ENCODE measurements at places on chromosomes 11 and 22.
A peak's percentile ranks its signal among the peaks of the same experiment; 100 is the strongest.

DNA sequence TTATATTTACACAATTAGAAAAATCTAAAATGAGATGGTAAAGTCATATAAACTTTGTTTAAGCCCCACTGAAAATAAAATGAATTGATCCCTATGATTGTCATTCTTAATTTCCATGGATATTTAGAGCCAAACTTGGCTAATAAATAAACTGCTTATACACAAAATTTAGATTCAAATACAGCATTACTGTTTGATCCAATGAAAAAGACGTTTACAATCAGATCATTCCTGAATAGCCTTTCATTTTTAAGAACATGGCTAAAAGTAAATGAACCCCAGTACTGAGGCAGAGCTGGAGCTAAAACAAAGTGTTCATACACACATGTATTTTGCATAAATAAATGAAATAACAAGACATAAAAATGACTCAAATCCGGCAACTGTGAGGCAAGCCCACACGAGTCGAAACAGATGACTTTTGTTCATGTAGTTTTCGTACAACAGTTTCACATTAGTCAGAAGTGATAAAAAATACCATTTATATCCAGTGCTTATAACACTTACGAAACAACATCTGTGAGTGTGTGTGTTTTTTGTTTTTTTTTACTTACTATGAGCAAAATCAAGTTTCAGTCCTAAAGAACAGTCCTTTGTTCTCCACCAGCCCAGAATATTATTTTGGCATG, 386.5 kb downstream of the SOX6 start:
- DNase-seq: no peak

DNA sequence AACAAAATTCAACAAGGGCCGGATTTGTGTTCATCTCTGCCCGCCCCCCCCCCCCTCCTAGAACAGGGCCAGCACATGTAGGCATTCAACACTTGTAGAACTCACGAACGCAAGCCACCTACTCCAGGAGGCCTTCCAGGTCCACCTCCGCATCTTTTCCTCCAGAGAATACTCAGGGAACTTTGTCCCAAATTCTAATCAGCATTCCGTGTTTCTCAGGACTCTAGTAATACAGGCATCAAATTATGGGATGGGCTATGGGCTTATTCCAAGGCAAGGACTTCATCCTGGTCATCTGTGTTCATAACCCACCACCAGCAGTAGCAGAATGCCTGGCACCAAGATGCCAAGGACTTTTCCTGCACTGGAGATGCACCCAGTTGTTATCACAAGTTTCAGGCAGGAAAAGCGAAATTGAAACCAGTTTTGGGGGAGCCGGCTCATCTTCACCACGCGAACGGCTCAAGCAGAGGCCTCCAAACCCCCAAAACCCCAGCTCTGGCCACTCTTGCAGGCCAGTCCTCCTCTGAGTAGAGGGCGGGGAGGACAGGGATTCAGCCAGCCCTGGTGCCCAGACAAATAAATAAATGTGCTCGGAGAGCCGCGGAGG, 462 bp downstream of the UBE2L6 start:
- DNase-seq: peak; percentile 59

GRCh38 chr11:83194281-83195142, 1.0 kb downstream of the ANKRD42 start:
- DNase-seq: peak; percentile 76

GRCh38 chr11:8871171-8871775, 39.7 kb upstream of the AKIP1 start:
- DNase-seq: peak; percentile 9

DNA sequence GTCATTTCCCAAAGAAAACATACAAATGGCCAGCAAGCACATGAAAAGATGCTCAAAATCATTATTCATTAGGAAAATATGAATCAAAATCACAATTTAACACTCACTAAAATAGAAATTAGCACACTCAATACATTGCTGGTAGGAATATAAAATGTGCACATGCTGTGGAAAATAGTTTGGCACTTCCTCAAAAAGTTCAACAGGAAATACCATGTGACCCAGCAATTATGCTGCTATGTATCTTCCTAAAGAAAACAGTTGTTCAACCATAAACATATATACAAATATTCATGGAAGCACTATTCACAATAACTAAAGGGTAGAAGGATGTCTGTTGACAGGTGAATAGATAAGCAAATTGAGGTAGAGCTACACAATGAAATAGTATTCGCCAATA, 187.3 kb upstream of the SOX6 start:
- no peak for DNase-seq

GRCh38 chr11:22192642-22193347, at the start of gene ANO5:
Gene ANO5 (plus strand): TSS chr11:22193085. CDS start chr11:22193493, 408 bp downstream.
- peak; percentile 65 for DNase-seq

DNA sequence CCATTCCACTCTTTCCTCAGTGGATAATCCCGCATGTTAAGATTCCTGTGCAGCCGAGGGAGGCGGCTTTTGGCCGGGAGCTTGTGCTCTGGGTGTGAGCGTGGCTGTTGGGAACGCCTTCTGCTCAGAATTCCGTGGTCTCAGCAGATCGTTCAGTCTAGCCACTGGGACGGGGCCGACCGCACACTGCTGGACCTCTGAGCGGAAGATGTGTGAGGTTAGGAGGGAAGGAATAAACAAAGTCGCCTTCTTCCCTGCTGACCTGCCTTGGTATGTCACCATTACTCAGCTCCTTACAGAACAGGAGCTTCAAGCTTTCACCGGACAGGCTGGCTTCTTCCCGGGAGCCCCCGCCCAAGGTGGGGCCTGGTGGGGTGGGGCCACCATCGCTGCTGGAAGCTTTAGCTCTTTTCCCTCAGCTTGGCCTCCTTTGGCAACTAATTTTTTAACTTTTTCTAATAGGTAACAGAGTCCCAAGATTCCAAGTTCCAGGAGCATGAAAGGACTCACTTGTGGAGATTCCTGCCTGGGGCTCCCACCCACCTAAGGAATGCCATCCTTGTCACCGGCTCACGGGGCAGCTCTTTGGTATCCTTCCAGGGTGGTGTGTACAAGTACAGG, 22.5 kb upstream of the SEPTIN5 start:
- DNase-seq: no peak

GRCh38 chr11:62794201-62794775, 2.5 kb upstream of the TMEM223 start:
- DNase-seq: no peak

- no peak for DNase-seq
Observed at GRCh38 chr11:45154276-45154675, 7.8 kb downstream of the PRDM11 start.

DNA sequence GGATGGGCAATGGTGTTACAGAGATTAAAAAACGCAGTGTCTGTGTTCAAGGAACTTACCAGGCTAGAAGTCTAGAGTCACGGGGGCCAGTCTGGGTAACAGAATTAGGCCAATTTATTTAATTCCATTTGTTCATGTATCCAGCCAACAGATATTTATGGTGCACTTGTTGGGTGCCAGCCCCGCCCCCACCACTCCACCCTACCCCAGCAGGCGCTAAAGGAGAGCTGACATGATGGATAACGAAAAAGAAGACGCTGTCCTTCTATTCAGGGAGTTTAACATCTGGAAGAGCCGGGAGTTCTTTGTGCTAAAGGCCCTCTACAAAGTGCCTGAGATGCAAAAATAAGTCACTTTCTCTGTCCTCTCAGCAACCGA, 1.1 kb upstream of the BMAL1 start:
- no peak for DNase-seq

DNA sequence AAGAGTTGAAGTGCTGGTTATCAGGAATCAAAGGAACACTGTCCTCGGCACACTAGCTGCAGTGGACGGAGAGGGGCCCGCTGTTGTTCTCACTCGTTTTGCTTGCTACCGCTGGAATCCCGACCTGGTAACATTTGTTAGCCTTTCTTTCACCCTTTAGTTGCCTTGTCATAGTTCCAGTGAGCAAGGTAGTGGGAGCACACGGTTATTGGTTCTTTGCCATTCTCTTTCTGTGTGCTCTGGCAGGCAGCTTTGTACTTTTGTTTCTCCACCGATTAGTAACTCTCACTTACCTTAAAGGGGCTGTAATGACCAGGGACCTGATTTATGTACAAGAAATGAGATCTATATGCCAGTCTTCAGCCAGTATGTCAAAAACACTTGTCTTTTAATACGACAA, 1.8 kb downstream of the DEPDC7 start:
- no peak for DNase-seq

GRCh38 chr22:49674479-49675050, 153.1 kb downstream of the BRD1 start:
- DNase-seq: no peak

DNA sequence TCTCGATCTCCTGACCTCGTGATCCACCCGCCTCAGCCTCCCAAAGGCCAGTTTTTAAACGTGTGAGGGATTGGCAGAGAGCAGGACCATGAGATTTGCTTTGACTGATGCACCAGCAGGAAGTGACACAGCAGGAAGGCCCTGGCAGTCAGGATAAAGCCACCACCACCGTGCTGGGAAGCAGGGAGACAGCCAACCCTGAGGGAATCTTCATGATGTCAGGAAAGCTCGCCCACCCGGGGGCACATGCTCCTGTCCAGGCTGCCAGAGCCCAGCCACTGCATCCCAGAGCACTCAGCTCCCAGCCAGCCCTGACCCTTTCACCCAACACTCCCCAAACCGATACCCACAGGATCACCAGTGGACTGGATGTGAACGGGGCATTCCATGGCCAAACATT, 6.1 kb downstream of the TUBGCP6 start:
- DNase-seq: no peak

- peak; percentile 83 for DNase-seq
Observed at GRCh38 chr22:25404928-25405816, 159.3 kb upstream of the GRK3 start.

DNA sequence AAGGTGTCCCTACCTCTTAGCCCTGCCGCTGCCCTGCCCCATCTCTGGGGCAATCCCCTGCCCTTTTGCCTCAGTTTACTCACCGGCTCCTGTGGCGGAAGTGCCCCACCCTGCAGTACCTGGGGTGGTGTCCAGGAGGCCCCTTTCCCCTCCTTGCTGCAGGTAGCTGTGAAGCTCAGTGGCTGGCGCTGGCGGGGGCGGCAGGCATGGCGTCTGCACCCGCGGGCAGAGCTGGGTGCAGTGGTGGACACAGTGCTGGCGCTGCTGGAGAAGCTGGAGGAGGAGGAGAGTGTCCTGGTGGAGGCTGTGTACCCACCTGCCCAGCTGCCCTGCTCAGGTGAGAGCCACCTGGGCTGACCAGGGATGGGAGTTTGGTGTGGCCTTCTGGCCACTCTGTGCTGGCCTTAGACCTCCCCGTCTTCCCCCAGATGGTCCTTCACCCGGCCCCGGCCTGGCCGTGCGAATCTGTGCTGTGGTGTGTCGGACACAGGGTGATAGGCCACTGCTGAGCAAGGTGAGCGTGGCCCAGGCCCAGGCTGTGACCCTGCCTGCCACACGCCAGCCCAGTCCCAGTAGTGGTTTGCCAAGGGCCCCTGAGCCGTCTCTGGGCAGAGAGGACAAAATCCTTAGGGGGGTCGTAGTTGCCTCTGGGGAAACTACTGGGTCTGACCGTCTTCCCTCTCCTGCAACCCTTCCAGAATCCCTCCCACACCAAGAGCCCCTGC, 4.0 kb downstream of the CARNS1 start:
- no peak for DNase-seq

DNA sequence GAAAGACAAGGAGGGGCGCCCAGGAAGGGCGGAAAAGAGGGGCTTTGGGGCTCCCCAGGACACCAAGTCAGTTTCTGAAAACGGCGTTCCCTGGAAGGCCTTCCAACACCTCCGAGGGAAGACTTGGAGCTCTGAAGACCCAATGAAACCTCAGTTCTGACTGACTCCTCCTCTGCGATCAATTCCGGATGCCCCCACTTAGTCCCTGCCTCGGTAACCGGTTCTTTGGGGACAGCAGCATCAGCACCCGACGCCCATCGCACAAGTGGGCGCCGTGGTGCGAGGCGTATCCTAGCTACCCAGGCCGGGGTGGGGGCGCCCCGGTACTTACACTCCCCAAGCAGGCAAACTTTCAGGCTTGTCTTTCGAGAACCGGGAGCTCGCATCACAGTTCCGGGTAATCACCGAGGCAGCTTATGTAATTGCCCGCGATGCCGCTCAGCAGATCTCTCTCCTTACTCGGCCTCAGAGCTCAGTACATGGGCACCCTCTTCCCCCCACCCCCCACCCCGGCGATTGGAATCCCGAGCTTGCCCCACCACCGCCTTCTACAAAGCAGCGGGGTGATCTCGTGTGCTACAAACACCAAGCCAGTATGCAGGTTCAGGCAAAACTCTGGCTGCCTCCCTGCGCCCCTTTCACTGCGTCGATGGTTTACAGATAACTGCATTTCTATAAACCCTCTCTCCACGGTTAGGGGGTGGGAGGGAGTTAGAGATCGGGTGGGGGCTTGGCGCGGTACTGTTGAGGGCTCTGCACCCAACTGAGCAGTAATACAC, 2.0 kb downstream of the TENM4 start:
- DNase-seq: no peak

GRCh38 chr11:118054712-118055640, 21.9 kb upstream of the TMPRSS4 start:
- DNase-seq: no peak

DNA sequence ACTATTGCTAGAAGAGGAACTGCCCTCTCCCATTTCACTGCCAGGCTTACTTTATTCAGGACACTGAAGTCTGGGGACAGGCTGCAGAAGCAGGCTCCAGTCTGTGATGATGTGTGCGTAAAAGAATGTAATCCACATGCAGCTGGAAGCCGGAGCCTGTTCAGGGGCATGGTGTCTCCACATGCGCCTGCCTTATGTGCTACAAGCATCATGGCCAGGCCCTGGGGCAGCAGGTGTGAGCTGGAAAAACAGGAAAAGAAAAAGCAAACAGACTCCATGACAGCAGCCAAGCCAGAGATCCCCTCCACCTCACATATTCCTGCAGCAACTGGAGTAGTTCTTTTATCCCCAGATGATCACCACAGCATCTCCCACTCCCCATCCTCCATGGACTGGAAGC, 33.4 kb downstream of the ARFGAP2 start:
- no peak for DNase-seq

DNA sequence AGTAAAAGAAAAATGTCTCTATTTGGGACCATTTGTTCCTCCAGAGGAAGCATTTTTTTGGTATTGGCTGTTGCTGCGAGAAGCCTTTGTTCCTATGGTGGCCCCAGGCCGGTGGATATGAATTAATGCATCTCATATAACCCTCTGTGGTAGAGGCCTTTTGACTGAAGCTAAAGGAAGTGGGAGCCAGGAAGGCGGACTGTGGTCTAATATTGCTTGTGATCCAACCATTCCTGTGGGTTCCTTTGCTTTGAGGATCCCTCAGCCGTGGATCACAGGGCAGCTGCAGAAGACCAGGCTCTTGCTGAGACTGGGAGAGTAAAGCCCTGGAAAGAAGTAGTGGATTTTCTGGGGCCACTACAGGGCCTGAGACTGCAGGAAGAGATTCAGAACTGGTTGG, 68.3 kb upstream of the NAV2 start:
- no peak for DNase-seq

- peak; percentile 21 for DNase-seq
Observed at GRCh38 chr22:23181721-23182308, 1.5 kb downstream of the BCR start.

DNA sequence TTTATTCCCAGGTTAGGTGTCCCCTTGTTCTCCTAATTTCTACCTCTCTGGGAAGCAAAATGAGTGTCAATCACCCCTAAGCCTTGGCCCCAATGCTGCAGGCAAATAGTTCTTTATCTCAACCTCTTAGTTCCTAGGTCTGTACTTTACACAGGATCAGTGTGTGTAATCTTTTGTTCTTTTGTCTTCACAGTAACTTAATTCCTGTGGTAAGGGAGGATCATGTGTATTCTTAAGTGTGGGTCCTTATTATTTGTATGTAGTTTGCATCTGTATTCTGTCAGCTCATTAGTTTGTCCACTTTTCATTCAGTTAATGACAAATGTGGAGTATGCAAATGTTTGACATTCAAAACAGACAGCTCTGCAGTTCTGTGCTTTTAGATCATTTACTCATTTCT, 166.7 kb downstream of the FAT3 start:
- DNase-seq: no peak

GRCh38 chr11:1876361-1877063, 15.2 kb downstream of the PRR33 start:
- peak; percentile 53 for DNase-seq

All from hematopoietic multipotent progenitor cell treated with erythropoietin and hydrocortisone succinate and interleukin-3 and kit ligand, for 6 days (in vitro differentiated cells).